HuH-7 (cell line): ENCODE measurements at places on chromosomes 6 and 20.

DNA sequence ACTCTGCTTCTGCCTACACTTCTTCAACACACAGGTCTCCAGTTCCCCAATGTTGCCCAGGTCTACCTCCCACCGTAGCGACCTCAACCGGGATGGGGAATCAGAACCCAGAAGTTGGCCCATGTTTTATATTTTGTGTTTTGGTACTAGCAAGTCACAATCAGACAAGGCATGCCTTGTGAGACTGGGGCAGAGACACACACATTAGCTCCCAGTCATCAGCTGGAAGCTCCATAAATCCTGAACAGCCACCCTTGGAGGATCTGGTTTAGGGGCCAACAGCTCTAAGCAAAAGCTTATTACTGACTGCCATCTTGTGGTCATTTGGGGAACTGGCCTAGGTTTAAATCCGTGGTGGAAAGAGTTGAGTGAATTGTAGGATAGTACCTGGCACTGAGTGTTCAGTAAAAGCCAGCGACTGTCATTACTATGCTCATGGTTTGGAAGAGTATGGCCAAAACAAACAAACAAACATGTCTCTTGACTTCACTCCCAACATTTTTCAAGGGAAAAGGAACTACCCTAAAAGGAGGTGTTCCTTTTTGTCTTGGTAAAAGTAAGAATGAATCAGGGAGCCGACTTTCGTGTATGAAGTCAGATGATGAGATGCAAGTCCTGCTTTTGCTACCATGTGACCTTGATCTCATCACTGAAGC, 40.5 kb downstream of the PIM1 start:
- DNase-seq = peak; percentile 56

DNA sequence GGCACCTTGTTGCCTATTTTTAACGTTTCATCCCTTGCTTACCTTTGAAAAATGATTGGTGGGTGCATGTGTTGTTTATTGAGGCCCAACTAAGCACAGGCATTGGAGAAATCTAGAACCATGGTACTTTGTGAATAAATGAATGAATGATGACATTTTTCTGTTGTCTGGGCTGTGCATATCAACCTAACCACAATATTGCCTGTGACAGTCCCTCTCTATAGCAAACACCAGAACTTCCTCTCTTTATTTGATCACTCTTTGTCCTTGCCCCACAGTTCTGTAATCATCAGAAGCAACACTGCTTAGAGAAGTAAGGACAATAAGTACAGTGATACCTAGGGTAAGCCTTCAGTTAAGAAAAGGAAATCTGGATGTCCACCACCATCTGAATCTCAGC, 75.1 kb downstream of the TBC1D7 start:
- no peak for DNase-seq

GRCh38 chr6:157276731-157277130, 46.6 kb downstream of the TMEM242 start:
- no peak for DNase-seq

DNA sequence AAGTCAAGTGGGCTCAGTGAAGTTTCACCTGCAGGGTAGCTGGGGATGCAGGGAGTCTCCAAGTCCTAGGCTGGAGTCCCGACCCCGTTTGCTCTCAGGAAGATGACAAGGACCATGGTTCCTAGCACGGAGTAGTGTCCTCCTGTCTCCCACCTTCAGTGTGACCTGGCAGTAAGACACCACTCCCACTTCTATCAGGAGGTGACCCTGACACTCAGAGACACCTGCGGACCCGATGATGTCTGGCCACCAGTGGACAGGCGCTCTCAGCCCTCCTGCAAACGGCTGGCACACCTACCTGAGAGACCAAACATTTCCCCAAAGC, 1.1 kb downstream of the SOD2 start:
- no peak for DNase-seq

DNA sequence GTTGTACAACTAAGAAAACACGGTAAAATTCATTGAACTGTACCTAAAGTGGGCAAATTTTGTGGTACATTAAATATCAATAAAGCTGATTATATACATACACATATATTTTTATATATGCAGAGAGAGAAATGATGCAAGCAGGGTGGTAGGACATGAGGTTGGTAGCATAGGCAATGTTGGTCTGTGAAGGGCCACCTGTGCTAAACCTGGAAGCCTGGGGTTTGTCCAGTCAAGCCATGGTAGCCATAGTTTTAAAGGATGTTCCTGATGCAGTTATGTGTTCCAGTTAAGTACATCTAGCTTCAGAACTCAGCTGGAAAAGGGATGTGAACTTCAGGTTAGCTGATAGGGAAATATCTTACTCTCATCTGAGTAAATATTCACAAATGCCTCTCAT, 60.1 kb downstream of the TRIM38 start:
- DNase-seq = no peak

DNA sequence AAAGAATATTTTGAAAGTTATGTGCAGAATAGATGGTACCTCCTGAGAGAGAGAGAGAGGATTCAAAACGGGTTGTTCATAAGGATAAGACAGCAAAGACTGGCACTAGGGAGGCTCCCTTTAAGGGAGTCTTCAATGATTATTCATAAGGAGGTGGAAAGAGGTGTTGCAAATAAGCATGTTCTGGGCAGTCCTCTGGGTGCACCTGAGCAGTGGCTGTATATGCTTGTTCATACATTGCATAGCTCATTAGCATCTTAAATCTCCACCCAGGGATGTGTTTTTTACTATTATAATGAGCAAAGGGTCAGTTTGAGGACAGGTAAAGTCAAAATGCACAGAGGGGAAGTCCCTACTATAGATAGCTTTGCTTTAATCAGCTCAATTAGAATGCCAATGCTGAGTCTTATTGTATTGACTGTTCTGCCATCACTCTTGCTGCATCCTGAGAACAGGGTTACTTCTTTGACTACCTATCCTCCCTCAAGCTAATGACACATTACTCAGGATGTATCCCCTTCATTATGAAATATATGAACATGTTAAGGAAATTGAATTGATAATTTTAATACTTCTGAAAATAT, 10.0 kb upstream of the SIRPG start:
- DNase-seq = no peak

GRCh38 chr6:42429042-42429585, 22.6 kb downstream of the TRERF1 start:
- DNase-seq = no peak

GRCh38 chr6:49937811-49938210, 26.2 kb downstream of the DEFB114 start:
- no peak for DNase-seq

GRCh38 chr6:21840428-21840827, 246.9 kb downstream of the SOX4 start:
- no peak for DNase-seq

GRCh38 chr6:6884193-6884627, 223.6 kb upstream of the RREB1 start:
- DNase-seq = no peak

- DNase-seq = peak; percentile 61
Measured at GRCh38 chr20:43537921-43538877, 20.6 kb upstream of the SGK2 start.

GRCh38 chr6:12289365-12289919, 719 bp upstream of the EDN1 start:
- DNase-seq = peak; percentile 77

- DNase-seq = no peak
Measured at GRCh38 chr6:124551711-124552233, 410.5 kb upstream of the RNF217 start.

DNA sequence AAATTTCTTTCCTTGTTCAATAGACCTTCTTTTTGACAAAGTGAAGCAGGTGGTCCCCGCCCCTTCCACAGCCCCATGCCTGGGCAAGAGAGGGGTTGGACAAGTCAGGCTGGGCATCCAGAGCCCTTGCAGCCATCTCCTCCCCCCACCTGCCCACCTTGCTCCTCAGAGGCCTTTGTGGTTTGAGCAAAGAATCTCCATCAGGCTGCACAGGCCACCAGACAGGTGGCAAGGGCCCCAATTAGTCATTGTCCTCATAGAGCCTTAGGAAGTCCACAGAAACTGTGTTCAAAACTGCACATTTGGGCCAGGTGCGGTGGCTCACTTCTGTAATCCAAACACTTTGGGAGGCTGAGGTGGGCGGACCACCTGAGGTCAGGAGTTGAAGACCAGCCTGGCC, 1.5 kb upstream of the MAPK13 start:
- no peak for DNase-seq

GRCh38 chr6:41247288-41247865, 19.2 kb downstream of the TREML4 start:
- no peak for DNase-seq

DNA sequence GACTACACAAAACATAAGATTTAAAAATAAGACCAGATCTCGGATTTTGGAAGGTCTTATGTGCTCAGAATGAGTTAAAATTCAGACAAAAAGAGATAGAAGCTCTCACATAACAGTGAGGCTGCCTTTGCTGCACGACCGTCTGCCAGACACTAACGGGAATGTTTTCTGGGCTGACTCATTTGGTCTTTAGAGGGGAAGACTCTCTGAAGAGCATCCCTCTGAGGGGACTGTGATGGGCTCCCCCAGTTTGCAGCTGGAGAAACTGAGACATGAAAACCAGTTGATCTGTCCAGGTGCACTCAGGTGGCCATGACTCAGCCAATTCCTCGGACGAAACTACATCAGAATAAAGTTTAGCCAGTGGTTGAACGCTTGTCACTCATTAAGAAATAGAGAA, 153.9 kb downstream of the RNASET2 start:
- DNase-seq = no peak

DNA sequence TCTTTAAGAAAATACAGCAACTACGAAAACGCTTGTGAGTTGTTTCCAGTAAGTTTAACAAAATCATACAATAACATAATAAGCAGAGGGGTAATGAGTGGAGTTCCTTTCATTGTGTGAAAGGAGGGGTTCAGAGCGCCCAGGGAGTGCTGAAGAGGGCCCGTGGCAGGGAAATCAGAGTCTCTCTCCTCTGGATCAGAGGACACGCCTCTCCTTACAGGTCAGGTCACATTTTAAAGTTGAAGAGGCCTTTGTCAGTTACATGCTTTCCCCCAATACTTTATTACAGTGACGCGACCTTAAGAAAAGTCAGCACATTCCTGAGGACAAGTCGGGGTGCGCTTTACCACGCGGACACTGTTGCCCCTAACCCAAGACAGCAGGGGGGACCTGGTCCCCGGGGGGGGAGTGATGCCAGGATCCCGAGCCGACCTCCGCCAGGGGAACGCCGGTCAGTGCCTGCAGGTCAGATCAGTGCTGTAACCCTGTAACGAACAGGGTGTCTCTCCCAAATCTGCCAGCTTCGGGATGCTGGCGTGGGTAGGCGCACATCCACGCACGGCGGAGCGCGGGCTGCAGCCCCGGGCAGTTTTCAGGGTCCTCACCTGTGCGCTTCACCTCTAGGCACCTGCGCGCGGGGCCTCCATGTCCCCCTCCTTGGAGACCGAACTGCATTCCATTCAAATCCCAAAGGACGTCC, 848 bp downstream of the DACT2 start:
- no peak for DNase-seq

GRCh38 chr20:46240065-46240464, 68.2 kb downstream of the CDH22 start:
- DNase-seq = no peak

- DNase-seq = peak; percentile 78
Measured at GRCh38 chr6:27251112-27251605, 3.7 kb downstream of the PRSS16 start.

DNA sequence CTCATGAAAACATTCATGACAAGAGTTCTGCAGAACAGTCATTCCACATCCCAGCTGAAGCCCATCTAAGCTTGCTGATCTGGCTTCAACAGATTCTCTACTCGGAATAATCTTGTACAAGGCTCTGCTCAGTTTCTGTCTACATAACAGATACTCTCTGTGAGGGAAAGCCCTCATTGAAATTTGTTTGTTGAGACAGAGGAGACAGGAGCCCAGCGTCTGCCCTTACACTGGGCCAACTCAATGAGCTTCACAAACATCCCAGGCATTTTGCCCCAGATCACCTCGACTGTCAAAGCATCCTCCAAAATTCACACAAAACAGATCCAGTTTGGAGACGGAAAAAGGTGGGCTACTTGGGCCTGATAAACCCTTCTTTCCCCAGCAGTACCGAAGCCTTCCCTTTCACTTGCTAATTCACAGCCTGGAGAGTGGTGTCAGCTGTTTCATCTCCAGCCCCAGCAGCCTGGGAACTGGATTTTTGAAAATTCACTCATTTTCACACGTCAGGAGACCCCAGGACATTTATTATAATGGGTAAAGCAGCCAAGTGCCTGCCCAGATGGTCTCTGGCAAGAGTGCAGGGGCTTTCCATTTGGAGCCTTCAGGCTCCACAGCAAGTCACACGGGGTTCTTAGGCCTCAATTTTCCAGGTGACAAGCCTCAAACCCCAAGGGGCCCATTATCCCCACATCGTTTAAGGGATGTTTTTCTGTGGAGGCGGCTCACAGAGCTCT, 7.3 kb downstream of the CCDC167 start:
- DNase-seq = no peak

DNA sequence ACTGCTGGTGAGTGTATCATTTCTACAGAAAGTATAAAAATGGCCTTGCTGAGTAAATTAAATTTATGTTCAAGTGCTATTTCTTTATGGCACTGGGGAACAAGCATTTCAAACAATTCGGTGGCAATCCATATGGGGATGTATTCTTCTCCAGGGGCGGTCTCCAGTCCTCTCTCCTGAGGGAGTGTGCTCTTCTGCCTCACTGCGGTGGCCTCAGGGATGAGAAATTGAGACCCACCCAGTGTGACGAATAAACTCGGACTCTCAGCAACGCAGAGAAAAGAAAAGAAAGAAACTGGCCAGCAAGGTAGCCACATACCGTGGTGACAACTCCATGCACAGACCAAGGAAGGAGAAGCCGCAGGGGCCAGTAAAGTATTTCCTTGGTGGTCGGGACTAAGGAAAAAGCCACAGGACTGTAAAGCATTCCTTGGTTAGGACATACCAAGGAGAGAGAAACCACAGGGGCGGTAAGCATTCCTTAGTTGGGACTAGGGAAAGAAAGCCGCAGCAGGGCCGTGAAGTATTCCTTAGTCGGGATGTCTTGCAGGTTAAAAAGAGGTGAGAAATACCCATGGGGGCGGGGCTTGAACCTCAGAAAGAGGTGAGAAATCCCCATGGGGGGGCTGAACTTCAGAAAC, 13.6 kb upstream of the GOPC start:
- no peak for DNase-seq

- no peak for DNase-seq
Measured at GRCh38 chr20:45140836-45141235, 16.6 kb upstream of the WFDC12 start.

- no peak for DNase-seq
Measured at GRCh38 chr6:145071836-145072235, 663.5 kb downstream of the EPM2A start.

GRCh38 chr20:37833221-37833896, 69.6 kb upstream of the VSTM2L start:
- no peak for DNase-seq

- no peak for DNase-seq
Measured at GRCh38 chr6:158619922-158620801, 24.4 kb downstream of the DYNLT1 start.

GRCh38 chr20:31527266-31527665, 13.0 kb downstream of the HM13 start:
- DNase-seq = no peak

DNA sequence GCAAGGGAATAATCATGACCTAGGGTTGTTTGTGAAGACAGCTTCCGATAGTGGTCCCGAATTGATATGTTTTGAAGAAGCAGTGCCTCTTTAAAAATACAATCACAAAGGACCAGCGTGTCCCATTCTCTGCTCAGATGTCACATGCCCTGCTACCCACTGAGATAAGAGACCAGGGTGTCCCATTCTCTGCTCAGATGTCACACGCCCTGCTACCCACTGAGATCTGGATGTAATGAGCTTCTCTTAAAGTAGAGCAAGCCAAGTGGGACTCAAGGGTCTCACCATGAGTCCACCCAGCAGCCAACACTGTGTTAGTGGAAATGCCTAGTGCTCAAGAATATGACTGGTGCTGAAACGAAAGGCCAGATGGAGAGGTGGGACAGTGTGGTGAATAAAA, 22.2 kb downstream of the RIN2 start:
- no peak for DNase-seq
